T-helper 17 cell (primary cell): ENCODE measurements at places on chromosomes 2 and 18.
A peak's percentile ranks its signal among the peaks of the same experiment; 100 is the strongest.

DNA sequence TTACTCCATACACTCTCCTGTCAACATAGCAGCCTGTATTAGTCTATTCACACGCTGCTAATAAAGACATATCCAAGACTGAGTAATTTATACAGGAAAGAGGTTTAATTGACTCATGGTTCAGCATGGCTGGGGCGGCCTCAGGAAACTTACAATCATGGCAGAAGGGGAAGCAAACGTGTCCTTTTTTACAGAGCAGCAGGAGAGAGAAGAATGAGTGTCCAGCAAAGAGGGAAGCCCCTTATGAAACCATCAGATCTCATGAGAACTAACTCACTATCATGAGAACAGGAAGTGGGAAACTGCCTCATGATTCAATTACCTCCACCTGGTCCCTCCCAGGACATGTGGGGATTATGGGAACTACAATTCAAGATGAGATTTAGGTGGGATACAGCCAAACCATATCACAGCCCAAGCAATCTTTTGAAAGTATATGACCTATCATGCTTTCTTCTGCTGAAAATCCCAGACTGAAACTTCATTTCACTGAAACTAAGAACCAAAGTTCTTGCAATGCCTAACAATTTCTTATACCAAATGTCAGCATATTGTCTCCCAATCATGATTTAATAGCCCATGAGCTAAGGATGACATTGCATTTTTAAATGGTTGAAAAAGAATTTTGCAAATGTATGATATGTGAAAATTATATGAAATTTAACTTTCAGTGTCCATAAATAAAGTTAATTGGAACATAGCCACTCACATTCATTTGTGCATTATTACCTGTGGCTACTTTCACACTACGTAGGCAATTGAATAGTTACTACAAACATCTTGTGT, 686.8 kb upstream of the ZEB2 start:
- DNase-seq = no peak

GRCh38 chr2:152507907-152508306, 172.9 kb downstream of the FMNL2 start:
- no peak for DNase-seq

DNA sequence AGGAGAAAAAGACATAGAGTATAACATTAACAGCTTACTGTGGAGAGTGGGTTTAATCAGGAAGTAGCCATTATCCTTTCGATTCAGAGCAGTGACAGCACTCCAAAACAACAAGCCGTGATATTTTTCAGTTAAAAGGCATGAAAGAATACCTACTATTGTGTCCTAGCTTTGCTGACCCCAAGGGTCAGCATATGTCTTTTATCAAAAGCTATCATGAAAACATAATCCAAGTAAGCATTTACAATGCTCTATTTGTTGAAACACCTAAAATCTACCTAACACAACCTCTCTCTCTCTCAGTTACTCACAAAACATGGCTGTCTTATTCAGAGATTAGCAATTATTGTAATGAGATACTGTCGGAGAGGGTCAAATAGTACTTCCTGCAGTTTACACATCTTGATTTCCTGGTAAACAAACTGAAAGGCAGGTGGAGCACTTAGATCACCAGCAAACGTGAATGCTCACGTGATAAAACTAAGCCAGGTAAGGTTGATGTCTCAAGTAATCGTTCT, 100.0 kb downstream of the BAZ2B start:
- no peak for DNase-seq

DNA sequence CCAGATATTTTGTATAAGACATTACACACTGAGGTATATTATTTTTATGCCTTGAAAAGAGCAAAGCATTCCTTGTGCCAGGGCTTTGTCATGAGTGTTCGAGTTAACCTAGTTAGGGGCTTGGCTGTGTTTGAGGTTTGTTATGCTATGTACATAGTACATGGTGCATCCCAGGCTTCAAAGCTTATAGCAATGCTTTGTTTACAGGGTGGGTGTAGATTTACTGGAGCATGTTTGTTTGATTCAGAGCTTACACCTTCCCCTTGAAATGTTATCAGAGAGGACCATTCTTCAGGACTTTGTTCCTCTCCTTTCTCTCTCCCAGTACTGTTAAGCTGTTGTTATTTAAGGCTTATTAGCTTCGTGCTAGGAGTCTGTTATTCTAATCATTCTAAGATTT, 738.7 kb upstream of the LRRTM4 start:
- DNase-seq = no peak

DNA sequence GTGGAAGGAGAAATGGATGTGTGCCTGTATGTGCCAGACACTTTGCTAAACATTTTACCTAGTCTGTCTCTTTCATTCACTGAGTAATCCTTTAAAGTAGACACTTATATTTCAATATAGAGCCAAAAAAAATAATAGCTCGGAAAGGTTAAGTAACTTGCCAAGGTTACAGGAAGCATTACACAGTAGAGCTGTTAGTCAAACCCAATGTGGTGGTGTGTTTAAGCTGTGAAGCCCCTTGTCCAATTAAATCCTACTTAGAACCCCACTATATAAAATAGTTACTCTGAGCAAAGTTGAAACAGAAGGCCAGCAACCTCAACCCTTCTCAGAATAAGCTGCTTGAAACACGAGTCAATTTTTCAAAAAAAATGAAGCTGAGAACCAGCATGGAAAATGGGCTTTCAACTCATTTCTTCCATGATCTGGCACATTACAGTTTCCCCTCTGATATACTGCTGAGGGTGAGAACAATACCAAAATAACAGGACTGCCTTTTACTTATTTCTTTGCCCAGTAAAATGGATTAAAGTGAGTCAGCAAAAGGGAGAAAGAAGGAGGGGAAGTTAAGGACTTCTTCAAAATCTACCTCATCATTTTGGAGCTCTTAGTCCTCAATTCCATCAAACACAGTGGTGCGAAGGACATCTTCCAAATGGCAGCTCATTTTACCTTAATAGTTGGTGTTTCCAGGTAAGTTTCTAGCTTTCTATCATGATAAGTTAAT, 7.9 kb downstream of the RDH14 start:
- no peak for DNase-seq

DNA sequence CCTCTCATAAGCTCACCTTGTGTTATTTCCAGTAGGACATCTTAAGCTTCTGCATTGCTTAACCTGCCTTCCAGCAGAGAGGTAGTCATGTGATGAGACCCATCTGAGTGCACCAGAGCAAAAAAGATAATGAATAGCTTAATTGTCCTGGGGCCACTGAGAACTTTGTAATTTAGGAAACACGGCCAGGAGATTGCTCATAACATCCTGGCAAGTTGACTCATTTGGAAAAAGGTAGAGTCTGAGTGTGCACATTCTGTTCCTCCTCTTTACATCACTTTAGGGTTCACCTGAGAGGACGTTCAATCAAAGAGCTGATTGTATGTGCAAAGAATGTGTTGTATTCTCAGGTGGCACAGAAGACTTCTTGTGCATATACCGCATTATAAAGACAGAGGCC, 830.2 kb upstream of the SOX11 start:
- no peak for DNase-seq

GRCh38 chr18:37570336-37570930, 4.8 kb upstream of the CELF4 start:
- no peak for DNase-seq

- no peak for DNase-seq
Observed at GRCh38 chr2:218192902-218193430, 24.0 kb upstream of the ARPC2 start.

DNA sequence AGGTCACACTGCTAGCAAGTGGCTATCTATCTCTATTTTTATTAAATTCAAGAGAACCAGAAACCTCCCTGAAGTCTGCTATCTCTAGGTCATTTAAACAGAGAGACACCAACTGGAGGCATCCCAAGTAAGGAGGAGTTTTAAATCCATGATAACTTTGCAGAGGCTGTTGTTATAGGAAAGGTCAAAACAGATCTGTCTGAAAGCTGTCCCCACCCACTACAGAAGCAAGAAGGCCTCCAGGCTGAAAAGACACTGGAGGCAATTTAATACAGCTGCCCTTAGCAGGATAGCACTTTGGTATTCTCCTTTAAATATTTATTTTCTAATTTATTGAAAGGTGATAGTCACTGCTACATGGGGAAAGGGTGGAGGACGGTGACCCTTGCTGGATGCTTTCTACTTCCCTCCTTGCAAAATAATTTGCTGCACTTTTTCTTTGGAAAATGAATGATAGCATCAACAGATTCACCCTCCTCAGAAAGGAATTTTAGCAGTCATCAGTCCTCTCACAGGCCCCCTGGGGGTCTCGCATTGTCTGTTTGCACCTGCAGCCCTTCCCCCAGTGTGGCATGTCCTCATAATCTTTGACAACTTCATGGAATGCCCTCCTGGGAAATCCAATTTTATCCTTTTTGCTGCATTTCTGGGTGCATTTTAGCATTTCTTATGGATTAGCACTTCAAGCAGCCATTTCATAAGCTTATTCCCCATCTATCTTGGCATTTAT, 429.5 kb upstream of the TNP1 start:
- DNase-seq = no peak

- no peak for DNase-seq
Observed at GRCh38 chr2:16075045-16076012, 135.0 kb downstream of the MYCN start.

- DNase-seq = no peak
Observed at GRCh38 chr2:43082111-43082894, 144.1 kb downstream of the ZFP36L2 start.

DNA sequence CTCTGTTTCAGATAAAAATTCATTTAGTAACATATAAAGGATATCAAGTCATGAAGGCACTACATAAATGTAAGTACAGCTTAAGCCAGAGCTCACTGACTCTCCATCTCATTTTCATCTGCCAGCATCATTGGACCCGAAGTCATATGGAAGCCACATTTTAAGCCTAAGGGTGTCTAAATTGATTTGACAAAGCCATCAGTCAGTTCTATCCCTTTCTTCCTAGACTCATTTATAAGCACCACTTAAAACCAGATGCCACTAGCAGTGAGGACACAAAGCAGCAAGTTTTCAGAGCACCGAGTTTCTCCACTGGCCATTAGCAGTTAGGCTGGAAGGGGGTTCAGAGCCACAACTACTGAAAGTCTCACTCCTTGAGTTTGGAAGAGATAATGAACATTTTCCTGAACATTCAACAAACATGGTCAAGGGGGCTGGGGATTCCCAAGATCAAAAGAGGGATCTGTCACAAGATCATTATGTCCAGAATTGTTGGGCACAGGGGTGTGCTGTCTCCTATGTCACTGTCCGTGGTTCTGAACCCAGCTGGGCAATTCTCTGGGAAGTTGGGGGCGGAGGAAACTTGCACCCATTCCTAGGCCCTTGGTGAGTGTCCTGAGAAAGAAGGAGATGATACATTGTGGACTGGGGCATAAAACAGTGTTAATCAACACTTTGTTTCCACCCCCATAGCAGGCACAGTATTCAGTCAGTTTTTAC, 158.5 kb upstream of the LMAN1 start:
- DNase-seq = no peak

- DNase-seq = peak; percentile 42
Observed at GRCh38 chr2:11681722-11682589, 12.0 kb upstream of the NTSR2 start.

- DNase-seq = no peak
Observed at GRCh38 chr2:131032393-131032836, 60.8 kb downstream of the FAM168B start.

- no peak for DNase-seq
Observed at GRCh38 chr2:230830428-230830827, 34.3 kb upstream of the ITM2C start.

DNA sequence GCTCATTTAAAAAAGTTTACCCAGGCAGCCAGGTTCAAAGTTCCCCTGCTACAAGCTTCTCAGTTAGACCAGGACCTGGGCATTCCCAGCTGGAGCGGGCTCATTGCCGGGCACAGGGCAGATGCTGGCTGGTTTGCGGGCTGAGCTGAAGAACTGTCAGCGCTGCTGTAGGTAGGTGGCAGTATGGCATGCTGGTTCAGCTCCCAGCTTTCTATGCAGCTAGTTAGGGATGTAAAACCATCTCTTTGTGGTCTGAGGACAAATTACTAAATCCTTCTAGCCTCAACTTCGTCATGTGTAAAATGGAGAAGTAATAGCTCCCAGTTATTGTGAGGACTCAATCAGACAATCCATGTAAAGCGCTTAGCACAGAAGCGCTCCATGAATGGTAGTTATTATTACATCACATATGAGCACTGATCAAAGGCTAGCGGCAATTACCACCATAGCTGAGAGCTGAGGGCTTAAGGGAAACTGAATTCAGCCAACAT, 2.4 kb upstream of the LDLRAD4 start:
- DNase-seq = peak; percentile 25

DNA sequence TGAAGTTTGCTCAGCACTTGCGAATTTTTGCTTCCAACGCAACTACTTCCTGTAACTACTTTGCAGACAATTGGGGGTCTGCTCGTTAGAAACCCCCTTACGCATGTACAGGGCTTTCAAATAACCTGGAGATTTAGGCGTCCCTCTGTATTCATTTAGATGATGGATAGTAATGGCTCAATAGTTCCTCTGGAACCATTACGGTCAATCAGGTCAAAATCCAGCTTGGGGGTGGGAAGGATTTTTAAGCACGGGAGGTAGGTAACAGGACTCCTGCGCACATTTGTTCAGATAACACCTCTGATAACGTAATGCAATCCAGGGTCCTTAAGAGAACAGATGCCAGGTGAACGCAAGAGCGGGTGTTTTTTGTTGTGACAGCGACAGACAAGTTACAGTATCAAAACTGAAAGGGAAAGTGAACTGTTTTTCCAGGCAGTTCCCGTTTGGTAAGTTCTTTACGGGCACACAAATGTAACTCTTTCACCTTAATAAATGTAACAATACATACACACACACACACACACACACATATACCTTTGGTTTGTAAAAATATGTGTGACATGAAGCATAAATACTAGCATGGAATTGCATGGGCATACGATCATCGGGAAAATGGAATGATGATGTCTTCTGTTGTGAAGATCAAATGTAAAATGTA, 3.8 kb upstream of the OSR1 start:
- no peak for DNase-seq
